ENCODE measurements at places on chromosomes 11 and 22.

DNA sequence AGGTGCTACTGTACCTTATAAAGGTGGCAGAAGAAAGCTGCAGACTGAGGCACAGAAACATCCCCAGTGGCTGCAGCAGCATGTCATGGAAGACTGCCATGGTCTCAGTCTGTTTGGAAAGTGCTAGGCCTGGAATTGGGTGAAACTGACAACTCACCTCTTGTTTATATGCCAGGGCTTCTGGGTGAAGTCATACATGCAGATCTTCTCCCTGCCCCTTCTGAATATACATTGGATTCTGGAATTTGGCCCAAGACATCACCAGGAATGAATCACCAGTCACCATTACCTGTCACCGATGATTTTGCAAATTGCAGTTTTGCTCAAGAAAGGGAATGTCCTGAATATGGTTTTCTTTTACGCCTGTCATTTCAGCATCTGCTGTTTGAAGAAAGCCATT lies at the start of gene PLET1:
PLET1 (minus strand) TSS at position 371 of the 400 bp plus-strand sequence; CDS start at position 100, 271 bp downstream.
- no peak for DNase-seq

- no peak for DNase-seq
Measured at GRCh38 chr22:46198274-46198673, 47.9 kb downstream of the PPARA start.

GRCh38 chr11:119318240-119319135 lies 1.6 kb upstream of the MCAM start:
- no peak for DNase-seq

DNA sequence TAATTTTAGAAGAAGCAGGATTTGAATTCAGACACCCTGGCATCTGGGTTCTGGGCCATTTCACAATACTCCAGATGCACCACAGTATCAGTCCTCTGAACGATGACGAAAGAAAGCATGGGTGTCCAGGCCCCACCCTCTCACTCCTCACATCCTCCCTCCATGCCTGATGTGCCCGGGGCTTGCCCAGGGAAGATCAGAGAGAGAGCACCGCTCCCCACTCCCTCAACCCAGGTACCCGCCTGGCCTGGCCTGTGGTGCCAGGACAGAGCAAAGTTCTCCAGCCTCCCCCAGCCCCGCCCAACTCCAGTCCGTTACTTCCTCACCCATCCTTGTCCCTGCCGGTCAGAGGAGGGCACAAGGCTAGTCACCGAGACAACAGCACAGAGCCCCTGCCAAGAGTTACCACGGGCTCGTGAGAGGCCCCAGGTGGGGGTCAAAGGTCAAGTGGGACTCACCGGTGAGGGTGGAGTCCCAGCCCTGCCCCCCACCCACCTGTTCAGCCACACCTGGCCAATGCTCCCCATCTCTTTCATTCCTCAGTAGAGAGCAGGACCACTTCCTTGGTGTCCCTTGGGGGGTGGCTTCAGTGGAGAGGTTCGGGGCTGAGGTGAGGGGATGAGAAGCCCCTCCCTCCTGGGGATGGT lies 8.1 kb downstream of the BCL9L start:
- DNase-seq, result no peak

Measured in WERI-Rb-1 (cell line).